ENCODE measurements at places on chromosomes 11 and 22. TPM values are rescaled to one million over a fixed set of nuclear protein-coding genes. Genes with fewer than 3 reads are reported as not detected.

- no peaks in the 10 kb centered on the region for H3K4me1 ChIP-seq
- H3K36me3 ChIP-seq, result no peaks in the 10 kb centered on the region
- no peak overlapping the region for H3K4me3 ChIP-seq
- peaks cover 2% of the 10 kb centered on the region for H3K27me3 ChIP-seq
- no peak overlapping the region for H3K27ac ChIP-seq
These were observed 16.1 kb upstream of the BRSK2 start for GRCh38 chr11:1373536-1374214.

GRCh38 chr11:97965849-97966646 is 1054.7 kb upstream of the CNTN5 start:
- no peaks in the 10 kb centered on the region for H3K36me3 ChIP-seq
- H3K4me1 ChIP-seq, result no peaks in the 10 kb centered on the region
- no peaks in the 10 kb centered on the region for H3K27me3 ChIP-seq

DNA sequence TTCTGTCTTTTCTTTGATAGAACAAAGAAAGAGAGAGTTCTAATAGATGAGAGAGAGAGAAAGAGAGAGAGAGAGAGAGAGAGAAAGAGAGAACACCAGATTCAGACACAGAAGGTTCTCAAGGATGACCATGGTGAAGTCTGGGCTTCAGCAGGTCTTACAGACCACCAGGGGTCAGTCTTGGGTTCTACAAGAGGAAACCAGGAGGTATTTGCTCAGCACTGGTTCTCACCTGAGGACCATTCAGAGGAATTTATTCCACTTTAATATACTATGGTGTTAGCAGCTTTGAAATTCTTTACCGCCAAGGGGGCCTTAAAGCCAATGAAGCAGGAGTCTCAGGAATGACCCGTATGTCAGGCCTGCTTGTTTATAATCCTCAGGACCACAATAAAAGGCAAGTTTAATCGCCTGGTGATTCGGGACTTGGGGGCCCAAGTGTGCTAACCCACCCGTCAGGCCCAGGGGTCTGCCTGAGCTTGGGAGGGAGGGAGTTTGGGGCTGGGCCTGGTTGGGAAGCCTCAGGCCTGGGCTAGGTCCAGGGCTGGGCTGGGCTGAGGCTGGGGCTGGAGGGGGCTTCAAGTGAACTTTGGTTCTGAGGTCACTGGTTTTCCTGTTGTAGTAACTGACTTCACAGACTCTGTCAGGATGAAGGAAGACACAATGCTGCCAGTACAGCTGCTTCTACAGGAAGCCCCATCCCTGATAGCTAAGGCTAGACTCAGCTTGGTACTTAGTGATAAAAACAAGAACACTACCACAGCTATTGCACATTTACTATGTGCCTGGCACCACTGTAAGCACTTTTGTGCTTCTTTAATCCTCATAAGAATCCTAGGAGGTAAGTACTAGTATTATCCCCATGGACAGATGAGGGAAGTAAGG is 179.2 kb upstream of the ZBED5 start:
- peaks cover 6% of the 10 kb centered on the region for H3K27me3 ChIP-seq
- no peaks in the 10 kb centered on the region for H3K36me3 ChIP-seq
- H3K27ac ChIP-seq, result peak overlapping the region; percentile 6
- DNase-seq, result peak; percentile 60
- no peak overlapping the region for H3K4me3 ChIP-seq
- peaks cover 3% of the 10 kb centered on the region for H3K4me1 ChIP-seq

- H3K4me1 ChIP-seq, result no peaks in the 10 kb centered on the region
- H3K36me3 ChIP-seq, result peaks cover 22% of the 10 kb centered on the region
- H3K27ac ChIP-seq, result no peak overlapping the region
- H3K4me3 ChIP-seq, result no peak overlapping the region
- DNase-seq, result no peak
- no peaks in the 10 kb centered on the region for H3K27me3 ChIP-seq
These were observed 213.7 kb downstream of the TBC1D22A start for GRCh38 chr22:46976143-46976542.

The KRTAP5-8 gene
- 0.17 TPM for total RNA-seq

The CCDC117 gene
- 30.2 TPM for total RNA-seq

The TRPM5 gene
- total RNA-seq, result 0.07 TPM

DNA sequence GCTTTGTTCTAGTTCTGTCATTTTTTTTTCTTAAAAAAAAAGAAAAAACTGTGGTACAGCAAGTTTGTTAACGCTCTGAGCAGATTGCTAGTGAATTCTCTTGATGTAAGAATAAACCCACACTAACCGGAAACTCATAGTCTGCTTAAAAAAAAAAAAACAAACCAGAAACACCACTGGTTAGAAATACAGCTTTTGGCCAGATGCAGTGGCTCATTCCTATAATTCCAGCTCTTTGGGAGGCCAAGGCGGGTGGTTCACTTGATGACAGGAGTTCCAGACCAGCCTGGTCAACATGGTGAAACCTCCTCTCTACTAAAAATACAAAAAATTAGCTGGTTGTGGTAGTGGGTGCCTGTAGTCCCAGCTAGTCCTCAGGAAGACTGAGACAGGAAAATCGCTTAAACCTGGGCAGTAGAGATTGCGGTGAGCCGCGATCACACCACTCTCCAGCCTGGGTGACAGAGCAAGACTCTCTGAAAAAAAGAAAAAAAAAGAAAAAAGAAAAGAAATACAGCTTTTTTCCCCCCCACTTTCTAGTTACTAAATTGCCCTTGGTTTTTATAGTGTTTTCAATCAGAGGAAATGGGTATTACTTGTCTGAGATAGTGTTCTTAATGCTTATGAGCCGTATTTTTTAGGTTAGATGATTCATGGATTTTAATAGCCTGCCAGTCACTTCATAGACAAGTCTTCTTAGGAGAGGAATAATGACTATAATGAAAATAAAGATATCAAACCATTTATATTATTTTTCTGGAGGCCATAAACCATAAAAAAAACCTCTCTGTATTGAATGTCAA is 222.8 kb downstream of the DDX10 start:
- DNase-seq, result no peak
- H3K4me1 ChIP-seq, result peaks cover 4% of the 10 kb centered on the region
- H3K27me3 ChIP-seq, result no peaks in the 10 kb centered on the region
- no peaks in the 10 kb centered on the region for H3K36me3 ChIP-seq
- peak overlapping the region; percentile 34 for H3K27ac ChIP-seq

The ENTHD1 gene
- total RNA-seq, result 0.21 TPM

DNA sequence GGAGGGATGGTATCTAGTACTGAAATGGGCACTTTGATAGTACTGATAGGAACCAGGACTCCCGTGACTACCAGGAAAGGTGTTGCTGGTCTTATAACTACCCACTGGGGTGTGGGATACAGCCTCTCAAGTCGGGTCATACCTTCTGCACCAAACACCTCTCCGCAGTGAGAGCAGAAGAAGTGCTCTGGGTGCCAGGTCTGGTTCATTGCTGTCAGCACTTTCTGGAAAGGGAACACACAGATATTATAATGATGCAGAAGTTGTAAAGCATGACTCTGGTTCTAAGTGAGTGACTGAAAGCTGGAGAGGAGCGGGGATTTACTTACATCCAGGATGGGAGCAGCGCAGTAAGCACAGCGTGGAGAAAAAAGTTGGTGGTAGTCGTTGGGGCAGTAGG is 26.0 kb downstream of the LPXN start:
- DNase-seq, result no peak
- no peak overlapping the region for H3K4me3 ChIP-seq
- H3K4me1 ChIP-seq, result no peaks in the 10 kb centered on the region
- no peak overlapping the region for H3K27ac ChIP-seq
- no peaks in the 10 kb centered on the region for H3K27me3 ChIP-seq

DNA sequence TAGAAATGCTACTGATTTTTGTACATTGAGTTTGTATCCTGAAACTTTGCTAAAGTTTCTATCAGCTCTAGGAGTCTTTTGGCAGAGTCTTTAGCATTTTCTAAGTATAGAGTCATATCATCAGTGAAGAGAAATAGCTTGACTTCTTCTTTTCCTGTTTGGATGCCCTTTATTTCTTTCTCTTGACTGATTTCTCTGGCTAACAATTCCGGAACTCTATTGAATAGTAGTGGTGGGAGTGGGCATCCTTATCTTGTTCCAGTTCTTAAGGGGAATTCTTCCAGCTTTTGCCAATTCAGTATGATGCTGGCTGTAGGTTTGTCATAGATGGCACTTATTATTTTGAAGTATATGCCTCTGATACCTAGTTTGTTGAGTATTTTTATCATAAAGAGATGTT is 197.7 kb downstream of the AASDHPPT start:
- no peaks in the 10 kb centered on the region for H3K4me1 ChIP-seq
- no peak overlapping the region for H3K27ac ChIP-seq
- no peaks in the 10 kb centered on the region for H3K36me3 ChIP-seq
- no peak for DNase-seq
- no peak overlapping the region for H3K4me3 ChIP-seq

DNA sequence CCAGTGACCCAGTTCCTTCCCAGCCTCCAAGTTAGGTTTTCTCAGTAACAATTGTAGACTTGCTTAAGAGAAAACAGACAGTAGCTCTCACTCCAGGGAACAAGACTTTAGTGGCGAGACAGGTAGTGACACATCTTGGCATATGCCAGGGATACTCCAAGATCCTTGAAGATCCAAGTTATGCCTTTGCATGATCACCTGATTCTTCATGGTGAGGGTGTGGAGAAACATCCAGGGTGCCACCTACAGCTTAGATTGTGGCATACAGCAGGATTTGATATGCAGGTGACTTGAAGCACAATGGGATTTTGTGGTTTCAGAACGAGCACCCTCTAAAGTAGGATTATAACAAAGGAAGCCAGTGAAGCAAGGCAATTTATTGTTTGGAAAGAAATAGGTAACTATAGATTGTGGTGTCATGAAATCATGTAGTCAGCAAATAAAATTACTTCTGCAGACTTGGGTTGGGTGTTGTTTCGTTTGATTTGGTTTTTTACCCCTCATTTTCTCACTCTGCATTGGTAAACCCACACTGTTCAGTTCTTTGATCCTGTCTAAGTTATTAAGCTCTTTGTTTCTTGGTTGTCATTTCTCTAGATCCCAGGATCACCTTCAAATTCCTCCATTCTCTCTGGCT is 9.2 kb downstream of the POU2AF3 start:
- H3K4me1 ChIP-seq, result no peaks in the 10 kb centered on the region
- peaks cover 40% of the 10 kb centered on the region for H3K27me3 ChIP-seq
- H3K4me3 ChIP-seq, result no peak overlapping the region
- H3K36me3 ChIP-seq, result no peaks in the 10 kb centered on the region

- no peak overlapping the region for H3K27ac ChIP-seq
- no peaks in the 10 kb centered on the region for H3K4me1 ChIP-seq
- H3K27me3 ChIP-seq, result no peaks in the 10 kb centered on the region
- no peak for DNase-seq
- H3K36me3 ChIP-seq, result peaks cover 37% of the 10 kb centered on the region
- H3K4me3 ChIP-seq, result no peak overlapping the region
These were observed 20.8 kb downstream of the TOLLIP start for GRCh38 chr11:1288426-1289151.

The WNT11 gene
- not detected for total RNA-seq

DNA sequence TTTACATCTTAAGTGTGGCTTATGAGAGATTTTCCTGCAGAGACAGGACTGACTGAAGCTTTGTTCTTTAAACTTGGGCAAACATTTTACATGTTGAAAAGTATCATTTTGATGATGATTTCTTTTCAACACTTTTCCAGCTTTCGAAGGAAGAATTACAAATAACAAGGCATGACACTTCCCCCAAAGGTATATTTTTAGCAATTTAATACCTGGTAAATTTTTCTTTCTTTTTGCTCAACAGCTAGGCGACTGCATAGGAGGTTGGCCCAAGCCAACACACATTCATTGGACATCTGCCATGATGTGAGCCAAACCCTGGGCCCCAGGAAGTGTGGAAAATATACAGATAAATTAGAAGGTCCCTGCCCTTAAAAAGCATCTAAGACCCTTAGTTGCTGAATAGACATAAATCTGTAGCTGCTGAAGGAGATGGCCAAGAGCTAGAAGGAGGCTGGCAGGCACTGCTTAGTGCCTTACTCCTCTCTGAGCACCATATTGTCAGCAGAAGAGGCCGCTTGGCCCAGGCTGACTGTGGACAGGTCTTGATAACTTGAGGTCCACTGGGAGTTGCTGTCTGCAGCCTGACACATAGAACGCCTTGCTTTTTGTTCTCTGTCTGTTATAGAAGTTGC is 53.3 kb upstream of the CD44 start:
- H3K27me3 ChIP-seq, result no peaks in the 10 kb centered on the region
- H3K4me3 ChIP-seq, result no peak overlapping the region
- no peak overlapping the region for H3K27ac ChIP-seq
- H3K4me1 ChIP-seq, result peaks cover 77% of the 10 kb centered on the region

DNA sequence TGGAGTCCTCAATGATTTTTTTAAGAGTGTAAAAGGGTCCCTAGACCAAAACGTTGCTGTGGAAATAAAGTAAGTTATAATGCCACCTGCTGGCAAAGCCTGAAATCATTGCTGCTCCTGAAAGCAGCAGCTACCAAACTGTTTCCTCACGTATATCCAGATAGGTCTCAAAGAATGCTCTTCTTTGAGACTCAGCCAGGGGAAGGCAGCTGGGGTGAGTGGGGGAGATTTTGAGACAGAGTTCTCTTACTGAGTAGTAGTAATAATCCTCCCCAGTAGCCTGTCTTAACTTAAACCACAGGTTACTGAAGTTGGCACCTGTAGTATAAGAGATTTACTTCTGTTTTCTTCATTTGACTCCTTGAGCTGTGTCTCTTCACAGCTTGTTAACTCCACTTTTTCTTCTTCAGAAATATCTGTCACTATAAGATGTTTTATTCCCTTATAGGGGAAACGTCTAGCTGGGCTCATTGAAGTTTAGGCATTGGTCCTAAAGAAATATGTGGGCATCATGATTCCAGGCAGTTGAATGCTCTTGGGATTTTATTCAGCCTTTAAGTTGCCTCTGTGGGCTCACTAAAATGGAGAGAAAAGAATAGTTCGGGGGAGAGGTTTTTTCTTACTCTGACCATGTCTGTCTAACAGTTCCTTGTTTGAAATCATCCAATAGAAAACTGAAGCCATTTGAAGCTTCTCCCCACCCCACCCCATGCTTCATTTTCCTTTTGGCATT is 77.9 kb downstream of the BTBD10 start:
- peaks cover 47% of the 10 kb centered on the region for H3K36me3 ChIP-seq
- no peak overlapping the region for H3K27ac ChIP-seq
- H3K4me1 ChIP-seq, result no peaks in the 10 kb centered on the region
- no peak overlapping the region for H3K4me3 ChIP-seq

DNA sequence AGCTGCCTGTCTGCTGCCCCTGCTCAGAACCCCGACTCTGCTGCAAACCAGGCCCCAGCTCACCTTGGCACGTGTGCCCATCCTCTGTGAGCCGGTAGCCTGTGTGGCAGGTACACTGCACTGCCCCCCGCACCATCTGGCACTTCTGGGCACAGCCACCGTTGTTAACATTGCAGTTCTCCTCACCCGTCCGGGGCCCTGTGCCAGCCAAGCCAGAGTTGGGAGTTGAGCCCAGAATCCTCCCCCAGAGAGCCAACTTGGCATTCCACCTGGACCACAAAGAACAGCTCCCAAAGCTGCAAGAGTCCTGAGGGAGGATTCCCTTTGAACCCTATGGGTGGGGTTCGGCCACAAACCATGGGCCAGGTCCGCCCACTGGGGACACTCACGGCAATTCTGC is 22.5 kb downstream of the LRP4 start:
- H3K27ac ChIP-seq, result no peak overlapping the region
- no peaks in the 10 kb centered on the region for H3K36me3 ChIP-seq
- H3K27me3 ChIP-seq, result peaks cover 2% of the 10 kb centered on the region
- H3K4me3 ChIP-seq, result no peak overlapping the region

Data from activated CD4-positive, alpha-beta T cell treated with anti-CD3 and anti-CD28 coated beads, Interleukin-2, amount 10 ng/mL, durations not matched to agents 7 days and 5 days (primary cell).